Stimulated activated CD8-positive, alpha-beta memory T cell treated with anti-CD3 and anti-CD28 coated beads, Interleukin-12 subunit alpha, Interleukin-12 subunit beta, amount 100 ng/mL, for 1 hour (primary cell): ENCODE measurements at places on chromosomes 3 and 15.

DNA sequence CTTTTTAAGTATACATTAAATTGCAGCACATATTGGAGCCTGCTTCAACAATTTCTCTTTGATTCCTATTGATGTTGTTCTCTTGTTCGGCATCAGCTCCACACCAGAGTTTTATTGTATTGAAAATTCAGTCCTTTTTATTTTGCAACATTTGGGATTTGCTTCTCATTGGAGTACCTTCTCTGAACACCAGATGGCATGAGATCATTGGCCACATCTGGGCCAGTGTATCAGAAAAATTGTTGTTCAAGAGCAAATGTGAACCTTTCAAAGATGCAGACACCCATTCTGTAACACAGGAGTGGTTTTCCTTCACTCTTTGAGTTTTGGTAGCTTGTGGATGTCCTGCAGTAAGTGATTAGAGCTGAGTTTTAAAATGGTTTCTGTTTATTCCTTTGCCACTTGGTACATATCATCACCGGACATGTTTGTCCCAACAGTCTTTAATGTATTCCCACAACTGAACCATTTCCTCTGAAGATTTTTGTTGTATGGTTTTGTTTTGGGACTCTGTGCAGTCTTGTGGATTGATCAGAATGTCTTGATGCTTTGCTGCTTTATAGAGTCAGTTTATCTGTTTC lies 96.1 kb downstream of the MCTP2 start:
- no peak for DNase-seq

GRCh38 chr15:35141743-35142471 lies 56.8 kb upstream of the NANOGP8 start:
- no peak for DNase-seq

GRCh38 chr15:61989667-61990066 lies 70.6 kb downstream of the VPS13C start:
- DNase-seq = no peak

GRCh38 chr15:73686781-73687256 lies 2.6 kb downstream of the CD276 start:
- DNase-seq = no peak

- no peak for DNase-seq
Observed at GRCh38 chr3:56724676-56725075, 41.6 kb upstream of the TASOR start.

DNA sequence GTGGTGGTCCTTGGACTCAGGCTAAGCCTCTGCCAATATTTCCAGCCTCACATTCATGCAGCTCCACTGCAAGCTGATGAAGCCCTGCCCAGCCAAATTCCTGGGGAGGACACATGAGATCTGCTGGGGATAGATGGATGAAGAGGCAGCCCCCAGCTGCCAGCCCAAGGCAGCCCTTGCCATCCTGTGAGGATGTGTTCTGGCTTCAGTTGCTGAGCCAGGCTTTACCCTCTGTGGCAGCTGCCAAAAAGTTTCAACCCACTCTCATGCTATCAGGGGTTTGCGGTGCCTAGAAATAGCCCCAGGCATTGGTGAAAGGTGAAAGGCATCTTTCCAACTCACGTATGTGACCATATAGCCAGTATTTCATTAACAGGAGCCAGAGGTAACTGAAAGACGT lies 37.6 kb downstream of the C2CD4A start:
- DNase-seq = no peak

DNA sequence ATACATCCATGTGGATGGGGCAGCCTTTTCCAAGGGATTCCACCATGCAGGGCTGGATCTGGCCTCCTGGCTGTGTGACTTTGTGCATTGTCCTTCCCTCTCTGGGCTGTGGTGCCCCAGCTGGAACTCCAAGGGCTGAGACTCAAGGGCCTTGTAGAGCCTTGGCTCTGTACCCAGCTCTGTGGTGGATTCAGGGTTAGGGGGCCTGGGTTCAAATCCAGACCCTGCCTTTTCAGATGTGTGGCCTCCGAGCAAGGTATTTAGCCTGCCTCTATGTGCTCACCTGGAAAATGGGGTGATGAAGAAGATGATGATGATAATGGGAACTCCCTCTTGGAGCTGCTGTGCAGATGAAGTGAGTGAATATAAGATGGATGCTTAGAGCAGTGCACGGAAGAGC lies 161.9 kb downstream of the WNT7A start:
- no peak for DNase-seq

- no peak for DNase-seq
Observed at GRCh38 chr3:23667536-23668429, 138.0 kb upstream of the UBE2E1 start.

- DNase-seq = no peak
Observed at GRCh38 chr3:179760944-179761343, 108.1 kb downstream of the USP13 start.

DNA sequence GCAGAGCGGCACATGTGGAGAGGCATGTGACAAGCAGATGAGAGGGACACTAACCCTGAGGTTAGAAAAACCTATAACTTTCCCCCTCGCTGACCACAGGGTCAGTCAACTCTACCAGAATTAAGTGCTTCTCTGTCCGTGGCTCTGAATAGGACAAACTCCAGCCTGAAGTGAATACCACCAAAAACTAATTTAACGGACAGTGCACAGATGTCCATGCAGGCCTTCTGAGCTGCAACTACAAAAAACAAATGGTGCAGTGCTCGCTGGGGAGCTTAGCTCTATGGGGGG lies 59.3 kb downstream of the ADCY5 start:
- no peak for DNase-seq

DNA sequence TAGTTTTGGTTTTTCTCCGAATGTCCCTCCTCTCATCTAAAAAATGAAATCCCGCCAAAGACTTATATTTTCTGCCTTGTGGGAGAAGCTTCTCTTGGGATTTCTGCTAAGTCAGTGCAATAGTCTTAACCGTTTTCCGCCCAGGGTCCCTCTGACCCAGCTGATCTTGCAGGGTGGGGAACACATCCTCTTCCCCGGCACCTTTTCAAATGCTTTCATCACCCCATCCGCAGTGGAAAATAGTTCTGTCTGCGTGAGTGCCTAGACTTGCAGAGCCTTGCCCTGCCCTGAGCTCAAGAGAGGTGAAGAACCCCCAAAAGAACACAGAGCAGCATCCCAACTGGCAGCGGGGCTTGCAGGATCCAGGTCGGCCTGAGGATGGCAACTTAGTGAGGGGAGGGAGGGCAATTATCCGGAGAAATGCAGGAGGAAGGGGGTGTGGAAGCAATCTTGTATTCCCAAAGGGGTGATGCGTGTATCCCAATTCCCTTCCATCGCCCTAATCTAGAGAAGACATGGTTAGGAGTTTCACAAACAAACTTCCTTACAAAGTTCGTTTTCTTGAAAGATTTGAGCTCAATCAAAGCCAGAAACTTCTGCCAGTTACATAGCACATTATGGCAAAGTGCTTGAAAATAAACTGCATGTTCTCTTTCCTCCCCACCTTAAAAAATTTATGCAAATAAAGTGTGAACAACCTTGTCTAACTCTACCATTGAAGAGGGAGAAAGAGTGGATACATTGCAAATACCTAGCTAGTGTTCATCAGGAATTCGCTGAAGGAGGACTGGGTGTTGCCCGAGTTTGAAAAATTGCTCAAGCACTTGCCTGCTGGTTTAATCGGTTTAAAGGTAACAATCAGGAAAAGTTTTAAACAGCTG lies 79.9 kb downstream of the NR2F2 start:
- DNase-seq = no peak

DNA sequence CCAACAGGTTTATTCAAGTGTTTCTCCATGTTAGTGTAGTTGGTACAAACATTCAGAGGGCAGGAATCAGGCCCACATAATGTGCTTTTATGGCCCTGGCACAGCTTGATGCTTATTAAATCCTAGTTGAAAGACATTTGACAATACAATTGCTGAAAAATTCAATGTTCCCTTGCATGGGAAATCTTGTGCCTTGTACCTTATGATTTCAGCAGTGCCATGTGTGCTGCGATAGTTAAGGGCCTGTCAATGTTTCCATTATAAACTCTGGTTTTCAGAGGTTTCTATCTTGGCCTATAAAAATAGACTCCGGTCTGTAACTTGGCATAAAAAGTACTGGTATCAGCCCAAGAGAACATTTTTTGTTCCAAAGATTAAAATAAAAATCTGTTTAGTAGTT lies 207.2 kb downstream of the TBC1D5 start:
- DNase-seq = no peak

DNA sequence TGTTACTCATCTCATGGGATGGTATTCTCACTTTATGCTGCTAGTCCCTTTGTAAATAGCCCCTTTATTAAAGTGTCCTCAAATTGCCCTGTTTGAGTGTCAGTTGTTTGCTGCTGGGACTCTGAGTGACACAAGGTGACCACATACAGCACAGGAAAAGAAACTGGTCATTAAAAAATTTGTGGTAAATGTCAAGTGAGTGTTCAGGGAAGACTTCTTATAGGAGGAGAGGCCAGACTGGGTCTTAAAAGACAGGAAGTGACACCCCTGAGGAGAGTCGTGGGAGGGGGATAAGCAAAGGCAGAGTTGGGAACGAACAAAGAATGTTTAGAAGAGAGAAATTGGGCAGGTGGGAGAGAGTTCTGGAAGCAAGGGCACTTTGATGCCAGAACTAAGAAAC lies 35.2 kb downstream of the CCR3 start:
- no peak for DNase-seq

DNA sequence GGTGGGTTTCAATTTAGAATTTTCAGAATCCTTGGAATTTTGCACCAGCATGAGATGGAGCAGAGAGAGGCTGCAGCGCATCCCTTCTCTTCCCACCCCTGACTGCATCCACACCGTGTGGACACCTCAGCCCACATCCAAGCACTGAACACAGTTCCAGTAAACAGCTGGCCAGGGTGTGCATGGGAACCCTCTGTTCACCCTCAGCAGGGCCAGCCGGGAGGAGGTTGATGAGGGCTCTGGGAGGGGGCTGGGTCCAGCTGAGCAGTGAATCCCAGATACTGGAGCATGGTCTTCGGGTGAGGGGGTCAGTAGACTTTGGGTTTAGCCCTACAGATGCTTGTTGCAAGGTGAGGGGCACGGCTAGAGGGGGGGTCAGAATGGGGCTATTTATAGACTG lies 85.8 kb downstream of the RPLP1 start:
- DNase-seq = no peak

DNA sequence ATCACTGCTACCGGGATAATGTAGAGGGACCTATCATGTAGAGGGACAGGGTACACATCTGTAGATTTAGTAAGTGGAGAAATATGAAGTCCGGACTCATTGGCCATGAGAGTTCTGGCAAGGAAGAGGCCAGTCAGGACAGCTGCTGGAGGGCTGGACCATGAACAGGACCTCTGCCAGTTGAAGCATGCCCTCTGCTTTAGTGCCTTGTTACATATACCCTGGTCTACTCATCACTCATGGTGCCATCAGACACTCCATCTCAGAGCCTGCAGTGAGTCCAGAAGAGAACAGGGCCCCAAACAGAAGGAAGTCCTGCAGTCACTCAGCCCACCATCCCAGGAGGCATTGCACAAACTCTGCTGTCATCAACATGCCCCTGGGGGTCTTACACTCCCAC lies 54.7 kb upstream of the CA12 start:
- no peak for DNase-seq

- no peak for DNase-seq
Observed at GRCh38 chr3:156135921-156136638, 15.7 kb downstream of the KCNAB1 start.

DNA sequence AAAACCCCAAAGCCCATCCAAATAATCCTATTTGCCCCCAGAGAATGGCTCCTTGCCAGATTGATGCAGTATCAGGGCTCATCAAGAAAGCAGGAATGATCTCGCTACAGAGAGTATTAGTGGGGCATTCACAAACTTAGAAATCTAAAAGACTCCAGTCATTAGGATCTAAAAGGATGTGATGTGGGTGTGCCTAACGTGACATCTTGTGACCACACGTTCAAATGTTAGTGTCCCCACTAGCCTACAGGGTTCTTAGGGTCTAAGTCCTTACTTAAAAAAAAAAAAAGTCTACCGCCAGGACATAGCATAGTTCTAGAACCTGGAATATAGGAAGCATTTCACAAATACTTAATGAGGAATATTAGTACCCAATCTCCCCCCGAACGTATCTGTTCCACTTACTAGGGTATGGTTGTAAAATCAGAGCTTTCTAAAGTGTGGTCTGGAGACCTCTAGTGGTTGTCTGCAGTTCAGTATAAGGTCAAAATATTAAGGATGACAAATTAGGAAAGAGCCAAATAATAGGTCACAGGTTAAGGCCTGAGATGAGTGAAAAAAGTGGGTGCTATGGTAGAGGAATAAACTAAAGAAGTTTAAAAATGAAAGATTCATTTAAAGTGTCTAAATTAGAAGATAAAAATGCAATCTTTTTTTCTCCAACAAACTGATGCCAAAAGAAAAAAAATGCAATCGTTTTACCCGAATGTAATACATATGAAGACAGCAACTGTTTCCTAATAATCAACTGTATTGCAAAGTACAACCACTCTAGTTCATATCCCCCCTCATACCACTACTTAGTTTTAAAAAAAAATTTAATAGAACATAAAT lies 4.2 kb upstream of the CHRM5 start:
- no peak for DNase-seq

DNA sequence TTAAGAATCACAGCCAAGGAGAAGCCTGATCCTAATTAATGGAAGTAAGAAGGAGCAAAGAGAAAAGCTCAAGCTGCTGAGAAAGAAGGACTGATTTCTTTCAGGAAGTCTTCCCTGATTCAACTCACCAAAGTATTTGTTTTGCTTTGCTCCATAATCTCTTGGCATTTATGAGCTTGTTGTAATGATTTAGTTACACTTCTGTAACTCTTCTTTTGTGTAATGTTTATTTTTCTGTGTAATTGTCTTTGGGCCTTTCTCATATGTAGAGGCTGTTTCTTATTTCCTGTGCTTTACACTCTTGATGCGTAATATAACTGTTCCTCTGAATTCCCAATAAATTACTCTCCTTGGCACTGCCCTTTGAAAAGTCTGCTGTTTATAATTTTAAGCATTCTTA lies 80.0 kb downstream of the COL6A5 start:
- no peak for DNase-seq

GRCh38 chr3:25971736-25972135 lies 181.8 kb downstream of the OXSM start:
- DNase-seq = no peak

GRCh38 chr3:193736616-193737015 lies 143.6 kb downstream of the OPA1 start:
- no peak for DNase-seq

DNA sequence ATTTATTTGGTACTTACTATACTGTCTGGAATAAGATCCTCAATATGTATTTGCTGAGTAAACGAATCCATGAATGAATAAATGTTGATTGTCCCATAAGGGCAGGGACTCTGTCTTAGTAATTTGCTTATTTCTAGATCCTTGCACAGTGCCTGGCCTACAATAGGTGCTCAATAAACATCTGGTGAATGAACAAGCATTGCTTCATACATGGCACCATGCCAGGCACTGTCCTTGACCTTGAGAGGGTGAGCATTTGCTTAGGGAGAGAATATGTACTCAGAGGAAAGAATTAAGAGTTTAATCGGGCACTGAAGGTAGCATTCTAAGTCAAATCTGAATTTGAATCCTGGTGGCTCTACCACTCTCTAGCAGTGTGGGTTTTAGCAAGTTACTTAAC lies 282.1 kb downstream of the THSD4 start:
- DNase-seq = no peak

- DNase-seq = no peak
Observed at GRCh38 chr3:185325946-185326791, 36.8 kb upstream of the MAP3K13 start.

- no peak for DNase-seq
Observed at GRCh38 chr3:47149339-47149933, 14.5 kb downstream of the SETD2 start.

GRCh38 chr15:45773149-45773548 lies 138.3 kb downstream of the SQOR start:
- no peak for DNase-seq

- no peak for DNase-seq
Observed at GRCh38 chr15:31352339-31352751, 25.7 kb downstream of the KLF13 start.
